KG1 (cell line): ENCODE measurements at places on chromosomes 4 and X.

- no peak for DNase-seq
Measured at GRCh38 chr4:31104043-31104442, 383.9 kb downstream of the PCDH7 start.

DNA sequence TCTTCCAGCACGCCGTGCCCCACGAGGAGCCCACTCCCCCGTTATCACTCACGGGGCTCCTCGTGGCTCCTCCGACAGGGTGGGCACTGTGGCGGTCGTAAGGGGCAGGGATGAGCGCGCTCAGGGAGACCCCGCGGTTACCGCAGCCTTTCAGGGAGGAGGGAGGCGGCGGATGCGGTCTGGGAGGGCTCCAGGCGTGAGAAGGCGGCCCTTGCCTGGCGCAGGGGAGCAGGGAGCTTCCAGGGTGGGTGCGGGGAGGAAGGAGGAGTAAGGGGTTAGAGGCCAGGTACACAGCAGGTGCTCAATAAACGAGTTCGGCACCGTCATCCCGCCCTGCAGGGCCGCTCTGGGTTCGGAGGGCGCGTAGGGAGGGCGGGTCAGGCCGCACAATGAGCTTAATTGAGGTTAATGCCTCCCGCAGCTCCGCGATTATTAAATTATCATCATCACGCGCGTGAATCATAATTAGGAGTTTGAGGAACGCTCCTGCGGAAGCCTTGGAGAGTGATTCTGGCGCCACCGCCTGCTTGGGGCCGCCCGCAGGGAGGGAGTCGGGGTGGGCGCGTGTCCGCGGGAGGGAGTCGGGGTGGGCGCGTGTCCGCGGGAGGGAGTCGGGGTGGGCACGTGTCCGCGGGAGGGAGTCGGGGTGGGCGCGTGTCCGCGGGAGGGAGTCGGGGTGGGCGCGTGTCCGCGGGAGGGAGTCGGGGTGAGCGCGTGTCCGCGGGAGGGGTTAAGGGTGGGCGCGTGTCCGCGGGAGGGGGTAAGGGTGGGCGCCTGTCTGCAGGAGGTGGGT is 7.6 kb upstream of the NKX1-1 start:
- no peak for DNase-seq

DNA sequence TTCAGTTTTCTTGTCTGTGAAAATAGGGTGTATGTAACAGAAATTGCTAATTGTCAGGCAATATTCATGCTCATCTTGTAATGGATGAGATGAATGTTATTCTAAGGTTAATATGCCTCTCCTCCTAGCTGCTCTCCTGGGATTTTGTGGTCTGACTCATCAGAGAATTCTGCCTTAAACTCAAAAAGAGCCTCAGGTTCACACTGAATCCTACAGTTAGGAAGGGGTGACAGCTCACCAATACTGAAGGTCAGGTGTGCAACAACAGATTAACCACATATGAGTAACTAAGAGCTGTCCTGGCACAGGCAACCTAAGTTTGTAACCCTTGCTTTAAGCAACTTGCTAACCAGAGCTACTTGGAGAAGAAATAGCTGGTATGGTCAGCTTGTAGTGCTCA is 197.7 kb downstream of the SPATA18 start:
- DNase-seq: no peak

DNA sequence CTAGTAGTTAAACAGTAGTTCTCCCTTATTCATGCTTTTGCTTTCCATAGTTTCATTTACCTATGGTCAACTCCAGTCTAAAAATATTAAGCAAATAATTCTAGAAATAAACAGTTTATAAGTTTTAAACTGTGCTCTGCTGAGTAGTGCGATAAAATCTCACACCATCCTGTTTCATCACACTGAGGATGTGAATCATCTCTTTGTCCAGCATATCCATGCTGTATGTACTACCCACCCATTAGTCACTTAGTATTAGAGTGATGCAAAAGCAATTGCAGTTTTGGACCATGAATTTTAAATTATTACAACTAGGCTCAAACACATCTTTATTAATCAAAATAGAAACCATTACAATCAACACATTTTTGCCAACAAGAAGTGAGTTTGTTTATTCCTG is 187.4 kb downstream of the TEX13C start:
- DNase-seq: no peak
